ENCODE measurements at places on chromosomes 4 and X. TPM values are rescaled to one million over a fixed set of nuclear protein-coding genes. Genes with fewer than 3 reads are reported as not detected.
A peak's percentile ranks its signal among the peaks of the same experiment; 100 is the strongest.

DNA sequence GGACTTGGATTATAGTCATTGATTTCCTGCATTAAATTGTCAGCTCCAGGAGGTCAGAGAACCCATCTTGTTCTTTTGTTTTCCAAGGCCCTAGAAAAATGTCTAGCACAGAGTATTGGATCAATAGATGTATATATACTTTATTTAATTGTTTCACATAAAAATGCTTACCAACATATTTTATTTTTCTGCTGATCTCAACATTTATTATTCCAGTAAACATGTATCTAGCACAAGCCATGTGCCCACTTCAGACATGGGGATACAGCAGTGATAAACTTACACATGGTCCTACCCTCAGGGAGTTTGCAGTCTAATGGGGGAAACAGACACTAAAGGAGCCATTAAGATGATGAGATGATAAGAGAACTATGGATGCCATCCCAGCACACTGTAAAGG, 49.1 kb upstream of the TBC1D9 start:
- DNase-seq: no peak

DNA sequence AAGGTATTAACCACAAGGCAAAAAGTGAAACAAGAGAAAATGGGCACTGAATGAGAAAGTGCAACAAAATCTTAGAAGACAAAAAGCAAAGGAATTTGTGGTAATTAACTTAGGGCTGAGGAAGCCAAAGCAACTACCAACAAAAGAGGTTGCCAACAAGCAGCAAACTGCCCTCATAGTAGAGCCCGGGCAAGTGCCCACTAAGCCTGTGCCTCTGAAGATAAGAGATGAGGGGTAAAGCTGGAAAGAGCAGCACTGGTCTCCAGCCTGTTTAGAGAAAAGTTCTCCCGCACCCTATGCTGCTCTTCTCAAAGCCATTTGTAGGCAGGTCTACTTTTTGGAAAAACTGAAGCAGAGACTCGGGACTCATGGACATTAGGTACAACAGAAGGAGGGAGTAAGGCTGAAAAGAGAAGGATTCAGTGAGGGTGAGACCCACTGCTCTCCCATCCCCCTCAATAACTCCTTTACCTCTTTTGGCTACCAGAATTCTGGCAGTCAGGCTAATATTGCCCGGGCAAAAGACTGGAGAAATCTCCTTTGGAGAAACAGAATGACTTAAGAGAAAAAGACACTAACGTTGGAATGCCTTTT, 29.6 kb upstream of the KCNE5 start:
- no peak for DNase-seq

GRCh38 chr4:102263024-102263787, 82.1 kb downstream of the SLC39A8 start:
- DNase-seq: no peak

DNA sequence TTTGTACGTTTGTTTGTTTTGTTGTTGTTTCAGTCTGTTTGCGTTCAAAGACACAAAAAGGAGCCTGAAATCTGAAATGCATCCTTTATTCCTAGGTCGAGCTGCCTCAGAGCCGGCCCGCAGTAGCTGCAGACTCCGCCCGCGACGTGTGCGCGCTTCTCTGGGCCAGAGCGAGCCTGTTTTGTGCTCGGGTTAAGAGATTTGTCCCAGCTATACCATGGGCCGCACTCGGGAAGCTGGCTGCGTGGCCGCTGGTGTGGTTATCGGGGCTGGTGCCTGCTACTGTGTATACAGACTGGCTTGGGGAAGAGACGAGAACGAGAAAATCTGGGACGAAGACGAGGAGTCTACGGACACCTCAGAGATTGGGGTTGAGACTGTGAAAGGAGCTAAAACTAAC, 2.4 kb downstream of the ARMCX1 start:
- no peak for DNase-seq

- DNase-seq: no peak
These were observed 48.0 kb upstream of the STARD8 start for GRCh38 chrX:68599256-68600152.

- no peak for DNase-seq
These were observed 46.2 kb downstream of the REELD1 start for GRCh38 chr4:146260521-146260920.

DNA sequence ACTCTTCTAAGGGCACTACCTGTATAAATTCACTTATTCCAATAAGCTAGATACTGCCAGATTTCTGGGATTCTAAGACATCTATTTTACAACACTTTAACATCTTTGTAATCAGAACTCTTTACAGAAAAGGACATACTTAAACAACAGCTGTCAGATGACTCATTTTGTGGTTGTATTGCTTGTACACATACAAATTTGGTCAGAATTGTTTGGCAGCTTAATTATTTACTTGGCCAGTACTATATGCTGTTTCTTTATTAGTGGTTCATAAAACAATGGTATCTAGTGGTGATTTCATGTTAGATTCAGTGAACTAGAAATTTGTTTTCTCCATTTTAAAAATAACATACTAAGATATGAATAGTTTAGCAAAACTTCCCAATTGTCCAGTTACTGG, 27.2 kb downstream of the PALLD start:
- DNase-seq: no peak

DNA sequence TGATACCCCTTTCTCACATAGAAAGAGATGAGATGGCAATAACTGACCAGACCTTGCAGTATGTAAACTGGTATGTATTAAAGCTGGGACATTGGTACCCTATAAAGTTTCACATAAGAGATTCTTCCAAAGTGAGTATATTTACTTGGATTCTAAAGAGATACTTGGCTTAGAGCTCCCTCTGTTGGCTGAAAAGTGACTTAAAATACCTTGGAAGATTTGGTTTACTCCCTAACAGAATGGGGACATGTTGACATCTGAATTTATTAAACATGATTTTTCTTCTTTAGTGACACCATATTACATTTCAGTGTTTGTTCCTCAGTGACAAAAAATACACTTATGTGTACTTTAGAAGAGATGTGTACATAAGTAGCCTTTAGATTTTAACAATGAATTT, 47.9 kb upstream of the RGN start:
- DNase-seq: peak; percentile 39

GRCh38 chr4:46924789-46925529, 15.9 kb upstream of the COX7B2 start:
- no peak for DNase-seq

GRCh38 chr4:7903791-7904516, 35.7 kb downstream of the AFAP1 start:
- no peak for DNase-seq

Gene PDGFRA
- 163 TPM for polyA plus RNA-seq

Gene RXFP1
- polyA plus RNA-seq: 0.56 TPM

Gene HSD17B13
- polyA plus RNA-seq: 0.53 TPM
